Calu3 (cell line): ENCODE measurements at places on chromosomes 1 and 21.
A peak's percentile ranks its signal among the peaks of the same experiment; 100 is the strongest.

DNA sequence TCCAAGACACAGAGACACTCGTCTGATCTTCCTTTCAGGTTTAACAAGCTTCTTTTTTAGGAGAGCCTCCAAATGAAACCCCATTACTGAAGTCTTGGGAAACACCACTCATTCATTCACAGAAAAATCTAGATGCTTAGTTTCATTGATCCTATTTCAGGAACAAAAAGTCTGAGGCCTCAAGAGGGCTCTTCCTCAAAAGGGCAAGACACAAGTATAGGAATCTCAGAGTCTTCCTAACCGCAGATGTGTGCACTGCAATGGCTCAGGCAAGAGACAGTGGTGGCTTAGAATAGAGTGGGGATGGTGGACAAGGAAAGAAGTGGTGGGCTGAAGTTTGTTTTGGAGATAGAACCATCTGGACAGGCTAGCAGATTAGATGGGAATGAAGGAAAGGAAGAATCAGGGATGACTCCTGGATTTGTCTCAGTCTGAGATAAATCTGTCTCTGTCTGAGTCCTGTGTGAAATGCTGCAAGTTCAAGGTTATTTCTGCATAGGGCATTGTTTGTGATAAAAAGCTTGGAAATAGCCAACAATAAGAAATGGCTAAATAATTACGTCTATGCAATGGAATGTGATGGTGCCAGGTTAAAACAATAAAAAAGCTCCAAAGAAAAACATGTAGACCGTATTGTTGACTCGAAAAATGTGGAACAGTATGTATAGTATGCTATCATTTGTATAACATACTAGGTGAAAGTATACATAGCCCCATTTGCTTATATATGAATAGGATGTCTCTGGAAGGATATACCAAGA lies 8.9 kb upstream of the CTSE start:
- peaks cover 58% of the 10 kb centered on the region for H3K4me1 ChIP-seq
- no peaks in the 10 kb centered on the region for H3K27me3 ChIP-seq
- H3K36me3 ChIP-seq = peaks cover 6% of the 10 kb centered on the region
- DNase-seq = no peak
- H3K4me3 ChIP-seq = no peak overlapping the region

DNA sequence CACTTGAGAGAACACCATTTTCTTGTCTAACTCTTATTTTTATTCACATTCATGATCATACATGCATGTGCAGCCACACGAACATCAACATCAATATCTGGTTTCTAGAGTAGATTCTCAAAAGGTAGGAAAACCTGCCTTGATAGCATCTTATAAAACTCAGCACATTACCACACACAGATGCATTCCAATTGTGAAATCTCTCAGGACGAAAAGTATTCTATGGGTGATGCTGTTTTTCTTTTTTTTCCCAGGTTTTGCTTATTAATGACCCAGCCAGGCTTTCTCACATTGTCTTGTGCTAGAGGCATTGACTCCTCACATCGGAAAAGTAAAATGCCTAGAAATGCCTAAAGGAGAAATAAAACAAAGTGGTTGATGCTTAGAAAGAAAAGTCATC lies 562.8 kb downstream of the KIF26B start:
- no peak overlapping the region for H3K27ac ChIP-seq
- H3K4me3 ChIP-seq = no peak overlapping the region
- no peaks in the 10 kb centered on the region for H3K27me3 ChIP-seq
- H3K4me1 ChIP-seq = no peaks in the 10 kb centered on the region

GRCh38 chr1:31230378-31230777 lies 9.3 kb downstream of the NKAIN1 start:
- no peaks in the 10 kb centered on the region for H3K4me1 ChIP-seq
- H3K27ac ChIP-seq = no peak overlapping the region
- DNase-seq = no peak
- H3K36me3 ChIP-seq = no peaks in the 10 kb centered on the region
- no peak overlapping the region for H3K4me3 ChIP-seq

GRCh38 chr1:36351227-36351977 lies 28.0 kb upstream of the EVA1B start:
- peak; percentile 70 for DNase-seq
- peak overlapping the region; percentile 92 for H3K27ac ChIP-seq
- no peaks in the 10 kb centered on the region for H3K27me3 ChIP-seq
- H3K4me1 ChIP-seq = peaks cover 36% of the 10 kb centered on the region
- H3K36me3 ChIP-seq = peaks cover 81% of the 10 kb centered on the region
- H3K4me3 ChIP-seq = peak overlapping the region; percentile 32
